HFFc6 (cell line): ENCODE measurements at places on chromosomes 12 and 14. TPM values are rescaled to one million over a fixed set of nuclear protein-coding genes. Genes with fewer than 3 reads are reported as not detected.
A peak's percentile ranks its signal among the peaks of the same experiment; 100 is the strongest.

DNA sequence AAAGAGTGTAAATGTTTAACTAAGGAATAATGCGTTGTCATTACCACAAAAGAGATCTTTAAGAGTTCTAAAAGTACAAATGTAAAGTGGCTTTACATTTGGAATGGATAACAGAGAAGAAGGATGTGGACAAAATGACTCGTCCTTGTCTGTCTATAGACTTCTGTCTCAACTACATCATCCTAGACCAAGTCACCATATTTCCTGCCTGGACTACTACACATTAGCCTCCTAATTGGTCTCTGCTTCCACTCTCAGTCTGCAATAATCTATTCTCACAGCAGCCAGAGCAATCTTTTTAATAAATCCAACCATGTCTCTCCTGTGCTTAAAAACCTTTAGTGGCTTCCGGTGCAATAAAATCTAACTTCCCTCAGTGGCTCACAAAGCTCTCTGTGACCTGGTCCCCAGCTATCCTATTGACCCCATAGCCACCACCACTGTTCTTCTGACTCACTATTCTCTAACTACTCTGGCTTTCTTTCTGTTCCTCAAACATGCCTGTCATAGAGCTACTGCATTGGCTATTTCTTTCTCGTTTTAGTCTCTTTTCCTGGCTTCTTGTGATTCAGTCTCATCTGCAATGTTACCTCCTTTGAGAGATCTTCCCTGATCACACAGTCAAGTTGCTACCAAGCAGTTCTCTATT, 91.1 kb downstream of the MYF5 start:
- H3K27me3 ChIP-seq, result no peaks in the 10 kb centered on the region
- H3K4me1 ChIP-seq, result peaks cover 40% of the 10 kb centered on the region
- H3K4me3 ChIP-seq, result no peak overlapping the region
- peak overlapping the region; percentile 19 for H3K27ac ChIP-seq
- DNase-seq, result no peak

- peaks cover 60% of the 10 kb centered on the region for H3K4me1 ChIP-seq
- no peak overlapping the region for H3K4me3 ChIP-seq
- DNase-seq, result no peak
- no peaks in the 10 kb centered on the region for H3K36me3 ChIP-seq
- no peak overlapping the region for H3K27ac ChIP-seq
- H3K27me3 ChIP-seq, result no peaks in the 10 kb centered on the region
Observed at GRCh38 chr12:93762912-93763553, 85.9 kb downstream of the CRADD start.

DNA sequence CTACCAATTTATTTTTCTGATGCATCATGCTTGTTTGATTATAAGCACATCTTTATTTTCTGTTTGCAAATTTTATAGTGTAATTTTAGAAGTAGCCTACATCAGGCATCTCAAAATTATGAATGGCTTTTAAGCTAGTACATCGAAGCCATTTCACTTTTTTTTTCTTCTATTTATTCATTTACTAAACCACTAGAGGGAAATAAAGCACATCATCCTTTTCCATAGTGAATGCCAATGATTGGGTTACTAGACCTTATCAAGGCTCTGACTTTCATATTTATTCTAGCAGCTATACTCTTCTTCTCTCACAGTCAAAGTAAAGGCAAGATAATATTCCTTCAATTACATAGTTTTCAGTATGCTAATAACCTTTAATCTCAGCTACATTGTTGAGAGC, 736.4 kb upstream of the LRFN5 start:
- H3K4me1 ChIP-seq, result no peaks in the 10 kb centered on the region
- no peak for DNase-seq
- peaks cover 5% of the 10 kb centered on the region; the same call in 1 of the 2 replicates for H3K36me3 ChIP-seq
- no peaks in the 10 kb centered on the region; the same call in 1 of the 2 replicates for H3K27me3 ChIP-seq
- H3K4me3 ChIP-seq, result no peak overlapping the region
- no peak overlapping the region for H3K27ac ChIP-seq

DNA sequence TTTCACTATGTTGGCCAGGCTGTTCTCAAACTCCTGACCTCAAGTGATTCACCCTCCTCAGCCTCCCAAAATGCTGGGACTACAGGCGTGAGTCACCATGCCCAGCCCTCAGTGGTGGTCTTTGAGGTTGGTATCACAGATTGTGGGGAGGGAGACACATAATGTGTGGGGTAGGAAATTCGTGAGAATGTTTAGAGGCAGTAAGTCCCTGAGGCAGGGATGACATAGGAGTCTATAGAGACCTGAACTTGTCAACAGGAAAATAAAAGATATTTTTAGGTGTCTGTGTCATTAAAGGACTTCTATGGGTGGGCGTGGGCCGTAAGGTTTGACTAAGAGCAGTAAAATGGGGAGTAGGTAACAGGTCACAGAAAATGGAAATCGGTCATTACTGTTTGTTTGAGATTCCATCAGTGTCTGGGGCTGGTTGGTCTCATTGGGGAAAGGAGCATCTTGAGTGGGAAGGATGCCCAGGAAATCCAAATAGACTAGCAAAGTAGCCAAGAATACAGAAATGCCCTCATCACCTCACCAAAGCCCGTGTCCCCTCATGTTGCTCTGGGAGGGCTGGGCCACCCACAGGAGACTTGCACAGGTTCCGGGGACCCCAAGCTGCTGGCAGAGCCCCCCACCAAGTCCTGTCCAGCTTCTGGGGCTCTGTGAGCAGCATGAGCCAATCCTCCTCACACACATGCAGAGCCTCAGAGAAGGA, 63.6 kb upstream of the BCL2L14 start:
- no peak overlapping the region for H3K27ac ChIP-seq
- H3K27me3 ChIP-seq, result peaks cover 13% of the 10 kb centered on the region
- H3K36me3 ChIP-seq, result no peaks in the 10 kb centered on the region
- H3K4me1 ChIP-seq, result peaks cover 48% of the 10 kb centered on the region
- peak; percentile 22 for DNase-seq
- H3K4me3 ChIP-seq, result no peak overlapping the region

- peak overlapping the region; percentile 89 for H3K4me3 ChIP-seq
- H3K36me3 ChIP-seq, result no peaks in the 10 kb centered on the region
- H3K27ac ChIP-seq, result peak overlapping the region; percentile 30
- H3K4me1 ChIP-seq, result peaks cover 31% of the 10 kb centered on the region
- no peaks in the 10 kb centered on the region; the same call in 1 of the 2 replicates for H3K27me3 ChIP-seq
Observed at GRCh38 chr14:72894323-72894622, 372 bp upstream of the DPF3 start.

GRCh38 chr12:123223241-123223668, 9.7 kb downstream of the MPHOSPH9 start:
- no peak for DNase-seq
- H3K27ac ChIP-seq, result no peak overlapping the region; the same call in 1 of the 2 replicates
- no peaks in the 10 kb centered on the region; the same call in 1 of the 2 replicates for H3K27me3 ChIP-seq
- no peak overlapping the region for H3K4me3 ChIP-seq

- no peak overlapping the region for H3K4me3 ChIP-seq
- peaks cover 5% of the 10 kb centered on the region for H3K27me3 ChIP-seq
- DNase-seq, result no peak
- H3K36me3 ChIP-seq, result no peaks in the 10 kb centered on the region
Observed at GRCh38 chr12:607541-608001, 55.7 kb downstream of the NINJ2 start.

DNA sequence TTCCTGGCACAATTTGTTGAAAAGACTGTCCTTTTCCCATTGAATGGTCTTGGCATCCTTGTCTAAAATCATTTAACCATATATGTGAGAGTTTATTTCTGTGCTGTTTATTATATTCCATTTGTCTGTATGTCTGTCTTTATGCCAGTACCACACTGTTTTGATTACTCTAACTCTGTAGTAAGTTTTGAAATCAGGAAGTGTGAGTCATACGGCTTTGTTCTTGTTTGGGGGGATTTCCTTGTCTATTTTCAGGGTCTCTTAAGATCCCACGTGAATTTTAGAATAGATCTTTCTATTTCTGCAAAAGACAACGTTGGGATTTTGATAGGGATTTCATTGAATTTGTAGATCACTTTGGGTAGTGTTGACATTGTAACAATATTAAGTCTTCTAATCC, 88.5 kb downstream of the MYRFL start:
- no peak overlapping the region for H3K4me3 ChIP-seq
- DNase-seq, result no peak
- H3K27me3 ChIP-seq, result no peaks in the 10 kb centered on the region
- no peaks in the 10 kb centered on the region for H3K4me1 ChIP-seq

DNA sequence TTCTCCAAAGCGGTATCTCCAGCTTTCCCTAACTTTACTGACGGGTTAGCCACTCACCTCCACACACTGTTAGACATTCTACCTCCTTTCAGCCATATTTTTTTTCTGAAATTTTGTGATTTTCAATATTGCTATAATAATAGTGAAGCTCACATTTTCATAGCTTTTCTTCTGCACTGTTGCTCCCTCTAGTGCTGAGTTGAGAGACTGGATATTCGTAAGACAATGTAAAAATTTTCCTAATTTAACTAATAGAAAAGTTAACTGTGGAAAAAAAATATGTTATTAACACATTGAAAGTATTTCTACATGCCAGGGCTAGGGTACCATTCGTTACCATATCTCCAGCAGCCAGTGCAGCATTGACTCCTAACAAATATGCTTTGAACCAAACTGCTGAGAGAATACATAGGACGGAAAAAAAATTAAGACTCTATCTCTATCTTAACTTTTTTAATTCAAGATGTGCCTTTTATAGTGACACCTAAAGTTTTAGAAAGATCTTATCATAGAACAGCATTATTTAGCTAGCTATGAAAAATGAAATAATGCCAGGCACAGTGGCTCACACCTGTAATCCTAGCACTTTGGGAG, 48.7 kb upstream of the ABCC9 start:
- peaks cover 7% of the 10 kb centered on the region; the same call in 1 of the 2 replicates for H3K4me1 ChIP-seq
- H3K36me3 ChIP-seq, result no peaks in the 10 kb centered on the region
- H3K27ac ChIP-seq, result no peak overlapping the region
- peaks cover 2% of the 10 kb centered on the region; the same call in 1 of the 2 replicates for H3K27me3 ChIP-seq

GRCh38 chr14:72478471-72478893, 415.4 kb downstream of the DPF3 start:
- peaks cover 15% of the 10 kb centered on the region for H3K4me1 ChIP-seq
- H3K27me3 ChIP-seq, result peaks cover 30% of the 10 kb centered on the region

The OR10A7 gene
- not detected in 3 replicates for total RNA-seq

The GPR132 gene
- not detected in 2 replicates for total RNA-seq

The EPS8 gene
- 42.0 to 53.1 TPM (median 46.2 TPM) in 3 replicates for total RNA-seq
